NAMALWA (cell line): ENCODE measurements at places on chromosomes 12 and 14.
A peak's percentile ranks its signal among the peaks of the same experiment; 100 is the strongest.

- no peak for DNase-seq
These were observed 3.9 kb upstream of the DACT1 start for GRCh38 chr14:58633831-58634230.

DNA sequence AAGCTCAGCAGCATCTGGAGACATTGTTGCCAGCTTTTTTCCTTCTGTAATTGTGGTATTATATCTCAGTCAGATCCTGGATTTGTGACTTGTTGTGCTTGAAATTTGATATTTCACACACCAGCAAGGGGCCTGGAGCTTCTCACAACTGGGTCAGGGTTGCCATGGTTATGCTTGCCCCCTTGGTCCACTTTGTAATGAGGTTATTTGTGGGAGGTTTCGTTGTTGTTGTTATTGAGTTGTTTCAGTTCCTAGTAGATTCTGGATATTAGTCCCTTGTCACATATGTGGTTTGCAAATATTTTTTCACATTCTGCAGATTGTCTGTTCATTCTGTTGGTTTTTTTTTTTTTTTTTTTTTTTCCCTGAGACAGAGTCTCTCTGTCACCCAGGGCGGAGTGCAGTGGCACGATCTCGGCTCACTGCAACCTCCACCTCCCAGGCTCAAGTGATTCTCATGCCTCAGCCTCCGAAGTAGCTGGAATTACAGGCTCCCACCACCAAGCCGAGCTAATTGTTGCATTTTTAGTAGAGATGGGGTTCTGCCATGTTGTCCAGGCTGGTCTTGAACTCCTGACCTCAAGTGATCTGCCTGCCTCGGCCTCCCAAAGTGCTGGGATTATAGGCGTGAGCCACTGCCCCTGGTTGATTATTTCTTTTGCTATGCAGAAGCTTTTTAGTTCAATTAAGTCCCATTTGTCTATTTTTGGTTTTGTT, 80.6 kb upstream of the ETV6 start:
- no peak for DNase-seq

DNA sequence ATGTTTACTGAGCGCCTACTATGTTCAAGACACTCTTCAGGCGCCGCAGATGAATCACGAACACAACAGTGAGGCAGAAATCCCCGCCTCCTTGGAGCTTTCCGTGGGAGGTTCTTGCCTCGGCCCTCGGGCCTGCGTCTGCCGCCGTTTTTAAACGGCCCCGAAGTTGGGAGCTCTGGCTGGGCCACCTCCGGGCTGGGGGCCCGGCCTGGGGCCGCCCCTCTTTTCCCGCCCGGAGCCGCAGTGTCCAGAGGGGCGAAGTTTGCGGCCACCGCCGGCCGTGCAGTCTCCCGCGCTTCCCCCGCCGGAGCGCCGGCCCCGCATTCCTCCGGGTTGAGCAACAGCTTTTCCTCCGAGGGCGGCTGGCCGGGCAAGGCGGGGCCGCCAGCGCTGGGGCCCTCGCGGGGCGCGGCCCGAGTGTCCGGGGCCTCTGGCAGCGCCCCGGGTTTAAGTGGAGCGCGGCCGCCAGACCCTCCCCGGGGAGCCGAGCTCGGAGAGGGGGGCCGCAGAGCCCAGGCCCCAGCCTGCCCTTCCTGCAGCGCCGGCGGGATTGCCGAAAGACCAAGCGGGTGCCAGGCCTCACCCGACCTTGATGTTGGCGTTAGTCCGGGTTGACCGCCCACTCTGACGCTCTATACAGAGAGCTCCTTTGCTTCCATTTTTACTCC, 18.7 kb upstream of the CTDSP2 start:
- DNase-seq = no peak

DNA sequence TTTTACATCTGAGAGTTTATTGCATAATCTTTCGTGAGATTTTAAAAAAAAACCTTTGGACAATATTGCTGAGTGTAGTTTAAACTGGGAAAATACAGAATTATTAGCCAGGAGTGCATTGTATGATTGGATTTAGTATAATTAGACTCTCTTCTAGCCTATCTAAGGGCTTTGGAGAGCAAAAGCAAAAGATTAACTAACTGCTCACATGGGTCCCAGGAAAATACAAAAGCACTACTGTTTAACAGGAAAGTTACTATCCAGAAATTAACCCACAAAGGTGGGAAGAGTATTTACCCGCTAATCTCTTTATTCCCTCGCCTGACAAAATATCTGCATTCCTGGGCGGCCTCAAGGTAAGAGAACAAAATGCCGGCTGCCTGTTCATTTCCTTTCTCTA, 309.5 kb downstream of the ATXN7L3B start:
- DNase-seq = no peak

DNA sequence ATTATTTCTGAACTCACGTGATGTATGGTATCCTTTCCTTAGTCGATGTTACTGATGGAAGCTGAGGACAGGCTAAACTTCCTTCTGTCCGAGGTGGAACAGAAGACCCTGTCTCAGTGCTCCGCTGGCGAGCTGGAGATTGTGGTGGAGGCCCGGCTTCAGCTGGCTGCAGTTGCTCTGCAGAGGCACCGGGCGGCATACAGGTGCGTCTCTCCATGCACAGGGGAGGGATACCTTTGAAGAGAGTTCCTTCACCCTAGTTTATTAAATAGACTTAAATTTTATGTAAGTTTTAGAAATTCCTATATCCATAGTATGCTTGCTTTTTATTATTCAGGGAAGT, 186.7 kb upstream of the NEDD1 start:
- no peak for DNase-seq

- DNase-seq = no peak
These were observed 19.6 kb upstream of the ATP5MC2 start for GRCh38 chr12:53695152-53696145.

DNA sequence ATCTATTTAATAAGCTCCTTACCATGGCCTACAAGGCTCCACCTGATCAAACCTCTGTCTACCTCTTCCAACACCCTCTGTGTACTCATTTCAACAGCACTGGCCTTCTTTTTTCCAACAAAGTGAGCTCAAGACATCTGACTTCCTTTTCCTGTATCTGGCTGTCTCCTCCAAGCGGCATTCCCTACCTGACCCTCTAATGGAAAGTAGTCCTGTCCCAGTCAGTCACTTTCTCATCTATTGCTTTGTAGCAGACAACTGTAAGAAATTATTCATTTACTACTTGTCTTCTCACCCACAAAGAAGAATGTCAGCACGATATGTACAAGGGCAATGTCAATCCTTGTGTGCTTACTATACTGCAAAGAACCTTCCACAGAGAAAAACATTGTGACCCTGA, 149.6 kb downstream of the MED13L start:
- no peak for DNase-seq

GRCh38 chr12:78386871-78387270, 477.7 kb upstream of the SYT1 start:
- no peak for DNase-seq

- no peak for DNase-seq
These were observed 74.7 kb downstream of the PIWIL1 start for GRCh38 chr12:130412384-130412783.

DNA sequence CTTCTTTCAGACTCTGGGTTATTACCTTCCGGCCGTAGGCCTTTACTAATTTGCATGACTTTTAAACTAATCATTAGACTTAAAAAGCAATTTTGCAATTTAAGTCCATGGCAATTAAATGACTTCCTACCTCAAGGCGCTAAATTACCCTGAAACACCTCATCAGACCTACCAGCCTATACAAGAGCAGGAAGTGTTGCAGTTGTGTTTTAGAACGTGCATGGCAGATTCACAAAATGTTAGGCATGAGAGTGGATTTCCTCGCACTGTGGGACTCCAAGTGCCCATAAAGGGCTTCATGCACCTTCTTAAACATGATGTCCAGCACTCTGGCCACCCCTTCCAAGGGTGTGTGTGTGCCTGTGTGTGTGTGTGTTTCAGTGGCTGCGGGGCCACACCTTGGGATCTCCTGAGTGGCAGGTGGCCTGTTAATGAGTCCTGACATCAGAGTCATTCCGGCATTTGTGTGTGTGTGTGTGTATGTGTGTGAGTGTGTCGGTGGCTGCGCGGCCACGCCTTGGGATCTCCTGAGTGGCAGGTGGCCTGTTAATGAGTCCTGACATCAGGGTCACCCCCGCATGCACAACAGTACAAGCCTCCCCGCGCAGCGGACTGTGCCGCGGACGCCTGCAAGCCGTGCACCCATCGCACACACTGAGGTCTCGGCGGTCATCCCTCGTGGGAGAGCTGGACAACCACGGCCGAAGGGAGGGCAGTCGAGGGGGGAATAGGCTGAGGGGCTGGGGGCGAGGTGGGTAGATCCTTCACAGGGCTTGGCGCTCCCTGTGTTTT, 900 bp downstream of the C2CD5 start:
- DNase-seq = peak; percentile 70

- no peak for DNase-seq
These were observed 66.0 kb upstream of the GALNT9 start for GRCh38 chr12:132395192-132395907.

DNA sequence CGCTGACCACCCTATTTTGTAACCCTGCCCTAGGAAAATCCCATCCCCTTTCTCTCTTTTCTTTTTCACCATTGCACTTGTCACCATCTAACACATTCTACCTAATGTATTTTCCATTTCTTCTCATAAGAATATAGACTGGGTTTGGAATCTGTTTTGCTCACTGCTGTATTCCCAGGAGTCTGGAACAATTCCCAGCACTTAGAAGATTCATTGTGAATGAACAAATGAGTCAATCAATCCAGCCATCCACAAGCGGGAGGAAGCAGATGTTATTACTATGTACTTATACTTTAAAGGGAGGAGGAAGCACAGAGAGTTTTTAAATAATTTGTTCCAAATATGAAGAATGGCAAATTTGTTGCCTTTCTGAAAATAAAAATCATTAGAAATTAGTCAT, 142.1 kb downstream of the KIF21A start:
- no peak for DNase-seq

GRCh38 chr14:24237463-24237955, 4.8 kb downstream of the GMPR2 start:
- no peak for DNase-seq

- DNase-seq = peak; percentile 68
These were observed 1318.4 kb downstream of the TMEM121 start for GRCh38 chr14:106844608-106845285.

- peak; percentile 77 for DNase-seq
These were observed 318.9 kb downstream of the SNAPC1 start for GRCh38 chr14:62081012-62081612.

DNA sequence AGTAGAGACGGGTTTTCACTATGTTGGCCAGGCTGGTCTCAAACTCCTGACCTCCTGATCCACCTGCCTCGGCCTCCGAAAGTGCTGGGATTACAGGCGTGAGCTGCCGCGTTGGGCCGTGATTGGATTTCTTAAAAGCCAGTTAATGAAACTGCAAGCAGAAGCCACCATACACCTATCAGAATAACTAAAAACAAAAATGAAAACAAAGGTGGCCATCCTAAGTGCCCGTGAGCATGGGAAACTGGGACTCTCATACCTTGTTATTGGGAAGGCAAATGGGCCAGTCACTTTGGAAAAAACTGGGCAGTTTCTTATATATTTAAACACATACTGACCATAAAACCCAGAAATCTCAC, 7.7 kb upstream of the TCTN1 start:
- DNase-seq = no peak

- DNase-seq = no peak
These were observed 160.3 kb upstream of the PELI2 start for GRCh38 chr14:55957950-55958349.

- DNase-seq = peak; percentile 39
These were observed 113.0 kb downstream of the UNC79 start for GRCh38 chr14:93543766-93544165.

DNA sequence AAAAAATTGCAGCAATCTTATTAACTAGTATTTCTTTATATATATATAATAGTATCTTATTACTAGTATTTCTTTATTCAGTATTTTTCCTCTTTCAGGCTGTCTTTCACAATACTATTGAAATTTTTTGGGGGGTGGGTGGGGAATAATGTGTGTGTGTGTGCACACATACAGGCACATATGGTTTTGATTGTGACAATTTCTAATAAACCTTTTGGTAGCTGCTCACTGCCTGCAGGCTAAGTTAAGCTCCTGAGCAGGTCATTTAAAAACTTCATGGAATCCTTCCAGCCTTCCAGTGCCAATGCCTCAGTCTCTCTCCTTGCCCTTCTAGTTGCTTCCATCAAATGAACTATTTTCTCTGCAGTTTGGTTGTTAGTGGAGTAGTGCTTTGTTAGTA, 490.1 kb downstream of the PCNX1 start:
- DNase-seq = no peak
